ENCODE measurements at places on chromosomes 5 and 9. TPM values are rescaled to one million over a fixed set of nuclear protein-coding genes. Genes with fewer than 3 reads are reported as not detected.

Gene PCDHGA8
- 2.2 TPM for total RNA-seq

Gene CD14
- 1.6 TPM for total RNA-seq

Gene DBH
- total RNA-seq: not detected

Gene IRGM
- not detected for total RNA-seq

Gene STK32A
- total RNA-seq: 3.4 TPM

Gene ANKRD18A
- 0.13 TPM for total RNA-seq

Gene TMOD1
- total RNA-seq: 0.79 TPM

Gene PLEKHG4B
- not detected for total RNA-seq

Gene GALNT12
- 12.9 TPM for total RNA-seq

Gene SPATA31E1
- not detected for total RNA-seq

Gene SAPCD2
- total RNA-seq: 7.7 TPM

Gene NMUR2
- total RNA-seq: not detected

Gene FOXD4
- total RNA-seq: 0.06 TPM

Gene SVEP1
- 3.5 TPM for total RNA-seq

Gene CTNNAL1
- 45.7 TPM for total RNA-seq

Gene PCDHGB3
- 8.4 TPM for total RNA-seq

Gene PTGES2
- 76.8 TPM for total RNA-seq

Gene EQTN
- total RNA-seq: not detected

Gene IL3
- total RNA-seq: not detected

Gene LAMC3
- total RNA-seq: 0.12 TPM

Gene CD274
- 2.4 TPM for total RNA-seq

Gene IRX1
- total RNA-seq: 0.53 TPM

Gene ANKDD1B
- 1.3 TPM for total RNA-seq

Gene C9orf153
- 0.26 TPM for total RNA-seq

Gene CCDC192
- total RNA-seq: not detected

Gene PTCH1
- total RNA-seq: 0.92 TPM

Gene SPINK4
- not detected for total RNA-seq

Gene FGF1
- total RNA-seq: 8.5 TPM

Measured in aortic smooth muscle cell (primary cell).